Foreskin melanocyte (primary cell): ENCODE measurements at places on chromosomes 1 and 21.

DNA sequence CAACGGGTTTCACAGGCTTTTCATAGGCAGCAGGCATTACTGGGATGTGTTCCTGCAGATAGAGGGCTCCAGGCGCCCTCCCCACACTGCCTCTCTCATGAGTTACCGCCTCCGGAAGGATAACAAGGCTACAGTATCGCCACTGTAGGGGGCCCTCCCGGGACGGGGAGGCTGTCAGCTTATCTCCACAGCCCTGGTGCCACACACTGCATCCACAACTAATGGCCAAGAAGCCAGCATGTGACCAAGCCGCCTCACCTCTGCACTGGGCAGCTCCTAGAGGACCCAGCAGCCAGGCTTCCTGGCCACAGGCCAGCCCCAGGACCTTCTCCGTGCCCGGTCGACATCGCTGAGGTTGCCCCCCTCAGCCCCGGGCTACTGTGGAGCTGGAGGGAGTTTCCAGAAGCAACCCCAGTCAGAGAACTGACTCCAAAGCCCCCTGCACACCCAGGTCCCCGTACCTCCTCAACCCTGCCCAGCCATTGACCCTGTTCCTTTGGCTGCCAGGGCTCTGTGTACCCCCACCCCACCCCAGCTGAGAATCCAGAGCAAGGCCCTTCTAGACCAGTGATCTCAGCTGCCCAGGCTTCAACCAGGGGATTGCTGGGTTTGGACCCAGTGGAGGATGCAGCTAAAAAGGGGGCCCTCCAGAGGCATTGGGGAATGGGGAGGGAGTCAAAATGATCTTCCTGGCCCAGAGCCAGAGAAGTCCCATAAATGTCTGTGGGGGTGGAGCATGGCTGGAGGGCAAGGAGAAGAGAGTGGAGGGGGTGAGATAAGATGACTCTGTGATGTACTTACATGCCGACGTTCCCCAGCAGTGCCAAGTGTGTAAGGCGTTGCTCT, 45.0 kb downstream of the NEK2 start:
- DNase-seq: no peak

DNA sequence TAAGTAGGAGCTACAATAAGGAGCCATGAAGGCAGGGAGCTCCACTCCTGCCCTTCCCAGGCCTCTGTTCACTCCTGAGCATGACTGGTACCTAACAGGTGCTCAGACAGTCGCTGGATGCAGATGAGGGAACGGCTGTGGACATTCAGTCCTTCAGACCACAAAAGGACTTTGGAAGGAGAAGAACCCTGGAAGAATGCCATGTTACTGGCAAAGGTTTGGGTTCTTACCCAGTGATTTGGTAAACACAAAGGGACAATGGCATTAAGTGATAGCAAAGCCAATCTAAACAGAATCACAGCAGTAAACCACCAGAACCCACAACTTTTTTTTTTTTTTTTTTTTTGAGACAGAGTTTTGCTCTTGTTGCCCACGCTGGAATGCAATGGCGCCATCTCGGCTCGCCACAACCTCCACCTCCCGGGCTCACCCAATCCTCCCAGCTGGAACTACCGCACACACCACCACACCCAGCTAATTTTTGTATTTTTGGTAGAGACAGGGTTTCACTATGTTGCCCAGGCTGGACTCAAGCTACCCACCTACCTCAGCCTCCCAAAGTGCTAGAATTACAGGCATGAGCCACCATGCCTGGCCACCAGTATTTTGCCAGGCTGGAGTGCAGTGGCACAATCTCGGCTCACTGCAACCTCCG, 7.5 kb upstream of the CBR3 start:
- no peak for DNase-seq

- no peak for DNase-seq
Measured at GRCh38 chr1:232416026-232416568, 213.8 kb downstream of the SIPA1L2 start.

DNA sequence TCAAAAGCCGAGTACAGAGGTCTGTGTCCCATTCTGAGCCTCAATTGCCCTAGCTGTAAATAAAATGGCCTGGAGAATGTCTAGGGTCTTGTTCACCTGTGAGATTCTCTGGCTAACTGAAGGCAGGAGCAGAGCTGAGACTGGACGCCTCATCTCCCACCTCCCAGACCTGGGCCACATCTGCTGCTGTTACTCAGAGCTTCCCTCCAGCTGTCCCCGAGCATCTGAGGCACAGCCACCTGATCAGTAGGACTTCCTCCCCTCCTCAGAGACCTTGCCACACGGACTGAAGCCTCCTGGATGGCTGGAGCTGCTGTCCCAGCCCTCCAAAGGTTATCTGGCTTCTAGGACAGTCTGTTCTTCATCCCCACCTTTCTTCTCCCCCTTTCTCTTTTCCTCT, 62.4 kb downstream of the TMEM53 start:
- DNase-seq: no peak

DNA sequence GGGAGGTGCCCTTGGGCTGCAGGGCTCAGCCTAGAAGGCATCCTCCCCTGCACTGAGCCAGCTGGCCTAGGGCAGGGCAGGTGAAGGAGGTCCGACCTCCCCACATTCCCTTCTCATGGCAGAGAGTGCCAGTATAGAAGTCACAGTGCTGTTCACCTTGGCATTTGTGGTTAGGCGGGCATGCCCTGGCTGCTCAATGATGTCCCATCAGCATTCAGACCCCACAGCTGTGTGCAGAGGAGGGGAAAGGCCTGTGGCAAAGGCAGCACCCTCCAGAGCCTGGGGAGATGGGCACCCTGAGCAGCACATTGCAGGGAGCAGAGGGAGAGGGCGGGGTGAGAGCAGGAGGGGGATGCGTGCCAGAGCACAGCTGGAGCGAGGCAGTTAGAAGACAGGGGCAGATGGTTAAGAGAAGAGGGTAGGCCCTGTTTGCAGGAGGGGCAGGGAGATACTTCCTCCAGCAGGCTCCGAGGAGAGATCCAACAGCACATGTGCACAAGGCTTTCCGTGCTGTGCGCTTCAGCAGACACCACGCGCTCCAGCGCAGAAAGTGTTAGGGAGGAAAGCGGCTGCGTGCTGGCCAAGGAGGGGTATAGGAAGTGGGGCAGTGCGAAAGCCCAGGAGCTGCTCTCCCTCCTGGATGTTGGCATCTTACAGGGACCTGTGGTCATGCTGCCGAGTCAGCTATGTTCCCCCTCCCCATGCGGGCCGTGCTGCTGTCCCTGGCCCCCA, 43.7 kb upstream of the COL6A1 start:
- DNase-seq: no peak

DNA sequence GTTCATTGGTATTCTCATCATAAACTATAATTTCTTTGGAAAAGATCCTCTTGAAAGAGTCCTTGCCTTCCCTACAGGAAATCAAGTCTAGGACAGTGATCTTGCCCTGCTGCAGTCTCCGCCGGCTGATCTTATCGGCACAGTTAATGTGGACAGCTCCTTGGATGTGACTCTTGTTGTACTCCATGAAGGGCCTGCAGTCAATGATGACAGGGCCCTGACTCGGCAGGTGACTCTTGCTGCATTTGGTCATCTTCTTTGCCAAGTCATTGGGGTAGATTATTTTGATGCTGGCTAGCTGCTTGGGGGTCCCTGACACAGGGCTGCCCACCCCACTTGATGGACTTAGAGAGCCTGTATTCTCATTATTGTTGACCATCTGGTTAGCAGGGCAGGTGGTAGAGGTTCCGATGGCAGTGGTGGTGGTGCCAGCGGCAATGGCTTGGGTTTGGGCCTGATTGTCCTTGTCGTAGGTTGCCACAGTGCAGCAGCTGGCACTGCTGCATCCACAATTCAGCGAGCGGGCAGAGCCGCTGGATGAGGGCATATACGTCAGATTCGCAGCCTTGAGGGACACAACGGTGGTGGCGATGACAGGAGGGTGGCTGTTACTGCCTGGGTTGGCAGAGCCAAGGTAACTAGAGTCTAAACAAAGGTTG, 2.7 kb downstream of the DUSP10 start:
- DNase-seq: no peak
